ENCODE measurements at places on chromosomes 6 and 20.

GRCh38 chr20:53961527-53961926, 108.9 kb downstream of the BCAS1 start:
- no peak for DNase-seq

- DNase-seq, result no peak
These were observed 500.3 kb upstream of the PTCHD4 start for GRCh38 chr6:48611332-48611731.

DNA sequence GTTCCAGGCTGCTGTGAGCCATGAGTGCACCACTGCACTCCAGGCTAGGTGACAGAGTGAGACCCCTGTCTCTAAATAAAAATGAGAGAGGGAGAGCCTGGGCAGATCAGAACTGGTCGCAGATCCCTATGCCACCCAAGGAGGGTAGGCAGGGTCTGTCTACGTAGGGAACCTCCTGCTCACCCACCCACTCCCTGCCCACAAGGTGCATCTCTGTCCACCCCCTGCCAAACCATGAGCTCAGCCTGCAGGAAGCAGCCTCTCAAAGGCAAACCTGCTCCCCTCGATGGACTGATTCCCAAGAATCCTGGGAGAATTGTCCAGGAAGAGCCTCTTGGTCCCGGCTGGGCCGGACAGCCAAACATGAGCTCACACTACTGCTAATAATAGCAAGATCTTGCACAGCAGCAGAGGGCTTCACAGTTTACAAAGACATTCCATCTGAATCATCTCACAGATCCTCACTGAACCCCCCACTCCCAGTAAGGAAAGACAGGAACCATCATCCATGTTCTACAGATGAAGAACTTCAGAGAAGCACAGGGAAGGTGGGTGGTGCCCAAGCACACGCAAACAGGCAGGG, 27.8 kb upstream of the TLDC2 start:
- no peak for DNase-seq

GRCh38 chr6:91088515-91088914, 501.6 kb upstream of the MAP3K7 start:
- no peak for DNase-seq

DNA sequence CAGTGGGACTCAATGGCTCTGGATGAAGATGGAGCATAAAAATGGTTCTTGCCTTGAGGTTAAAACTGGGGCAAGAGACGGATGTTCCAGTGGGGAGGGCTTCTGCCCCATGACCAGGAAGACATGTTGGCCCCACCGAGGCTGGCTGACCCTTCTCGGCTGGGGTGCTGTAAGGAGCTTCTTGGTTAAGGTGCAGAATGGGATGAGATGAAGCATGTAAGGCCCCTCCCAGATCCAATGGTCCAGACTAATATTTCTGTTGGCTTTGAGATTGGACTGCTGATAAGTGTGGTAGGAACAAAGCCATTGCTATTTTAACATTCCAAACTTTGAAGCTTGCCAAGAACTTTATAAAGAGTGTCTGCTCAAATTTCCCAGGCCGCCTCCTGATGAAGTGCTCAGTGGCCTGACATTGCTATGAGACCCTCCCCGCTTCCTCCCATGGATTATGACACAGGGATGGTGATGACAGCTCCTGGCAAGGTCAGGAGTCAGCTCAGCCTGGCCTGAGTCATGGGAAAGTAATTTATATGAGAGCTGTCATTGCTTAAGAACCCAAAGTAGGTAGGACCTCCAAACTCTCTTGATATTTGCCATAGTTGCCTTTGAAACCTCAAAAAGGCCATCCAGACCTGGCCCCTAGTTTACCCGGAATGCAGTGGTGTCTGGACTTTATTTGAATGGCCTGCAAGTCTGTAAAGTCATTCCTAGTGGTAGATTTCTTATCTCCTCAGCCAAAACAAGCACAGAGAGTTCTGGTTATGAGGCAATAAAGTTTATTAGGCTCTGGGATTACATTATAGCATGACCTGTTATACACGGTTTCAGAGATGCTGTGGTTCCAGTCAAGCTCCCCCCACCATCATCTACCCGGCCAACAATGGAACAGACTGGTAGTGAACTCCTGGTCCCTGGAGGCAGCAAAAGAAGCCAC, 55.2 kb downstream of the TGM2 start:
- DNase-seq, result peak; percentile 96

DNA sequence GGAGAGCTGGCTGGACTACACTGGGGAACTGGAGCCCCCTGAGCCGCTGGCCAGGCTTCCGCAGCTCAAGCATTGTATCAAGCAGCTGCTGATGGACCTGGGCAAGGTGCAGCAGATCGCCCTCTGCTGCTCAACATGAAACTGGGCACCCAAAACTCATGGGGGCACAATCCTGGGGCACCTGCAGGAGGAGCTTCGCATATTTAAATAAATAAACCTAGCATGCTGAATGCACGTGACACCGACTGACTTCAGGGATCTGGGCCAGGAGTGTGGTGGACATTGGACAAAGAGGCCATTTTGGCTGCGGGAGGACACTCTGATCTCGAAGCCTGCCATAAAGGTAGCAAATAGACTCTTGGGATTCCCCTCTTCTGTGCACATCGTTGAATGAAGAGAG, 6.8 kb downstream of the SCAND1 start:
- peak; percentile 61 for DNase-seq

- peak; percentile 22 for DNase-seq
These were observed 90.6 kb upstream of the FRMD1 start for GRCh38 chr6:168169624-168170023.

DNA sequence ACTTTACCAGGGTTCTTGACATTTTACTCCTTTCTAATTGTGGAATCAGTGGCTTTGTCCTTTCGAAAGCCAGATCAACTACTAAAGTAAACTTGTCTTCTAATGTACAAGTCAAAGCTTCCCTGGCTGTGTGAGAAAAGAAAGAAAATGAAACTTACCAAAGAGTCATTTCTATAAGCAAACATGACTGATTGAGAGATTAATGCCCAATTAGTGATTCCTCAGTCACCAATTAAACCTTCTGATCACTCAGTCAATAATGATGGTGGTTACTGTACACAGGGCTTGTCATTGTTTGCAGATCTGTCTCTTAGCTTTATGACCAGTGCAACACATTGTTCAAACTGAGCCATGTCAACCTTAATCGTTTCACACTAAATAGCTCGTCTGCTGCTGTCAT, 1168.4 kb upstream of the CITED2 start:
- DNase-seq, result no peak

DNA sequence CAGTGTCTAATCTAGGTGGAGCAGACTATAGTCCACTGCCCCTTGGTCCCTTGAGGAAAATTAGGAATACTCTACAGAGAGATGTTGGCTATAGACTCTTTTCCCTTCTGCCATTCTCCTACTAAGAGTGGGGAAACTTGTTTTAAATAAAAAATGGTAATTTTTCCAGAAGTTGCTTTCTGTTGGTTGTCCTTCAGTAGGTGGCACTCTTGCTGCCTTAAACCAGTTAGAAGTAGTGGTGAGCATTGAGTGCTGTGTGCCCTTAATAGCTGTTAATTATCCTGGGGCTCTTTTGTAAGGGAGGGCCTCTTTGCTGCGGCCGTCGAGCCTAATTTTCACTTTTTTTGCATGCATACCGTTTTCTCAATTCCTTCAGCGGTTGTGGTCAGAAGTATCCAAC, 2.8 kb downstream of the CMTR1 start:
- no peak for DNase-seq

- no peak for DNase-seq
These were observed 106.8 kb upstream of the NUP153 start for GRCh38 chr6:17813542-17813941.

Measured in islet precursor cell (in vitro differentiated cells).